CD4-positive, alpha-beta T cell treated with Interleukin-21 for 1 hour (primary cell): ENCODE measurements at places on chromosomes 1 and 21.
A peak's percentile ranks its signal among the peaks of the same experiment; 100 is the strongest.

DNA sequence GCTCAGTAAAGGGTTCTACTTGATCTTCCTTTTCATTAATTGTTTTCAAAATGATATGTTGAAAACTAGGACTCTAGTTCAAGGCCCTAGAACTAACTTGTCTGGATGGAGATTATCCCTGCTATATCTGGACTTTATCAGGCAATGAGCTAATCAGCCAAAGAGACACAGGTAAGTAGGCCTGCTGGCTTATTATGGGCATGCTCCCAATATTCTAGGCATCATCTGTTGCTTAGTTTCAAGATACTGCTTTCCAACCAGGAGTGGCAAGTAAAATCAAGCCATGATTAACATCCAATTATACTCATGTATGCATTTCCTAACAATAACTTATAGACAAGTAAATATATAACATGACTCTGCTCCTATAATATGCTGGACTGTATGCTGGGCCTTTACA lies 4.2 kb downstream of the DNASE2B start:
- no peak for DNase-seq

- DNase-seq, result no peak
Observed at GRCh38 chr21:38621132-38621531, 122.9 kb upstream of the ERG start.

GRCh38 chr1:247286134-247286670 lies 30.3 kb downstream of the VN1R5 start:
- DNase-seq, result no peak

- no peak for DNase-seq
Observed at GRCh38 chr1:113938192-113938591, 9.1 kb downstream of the HIPK1 start.

DNA sequence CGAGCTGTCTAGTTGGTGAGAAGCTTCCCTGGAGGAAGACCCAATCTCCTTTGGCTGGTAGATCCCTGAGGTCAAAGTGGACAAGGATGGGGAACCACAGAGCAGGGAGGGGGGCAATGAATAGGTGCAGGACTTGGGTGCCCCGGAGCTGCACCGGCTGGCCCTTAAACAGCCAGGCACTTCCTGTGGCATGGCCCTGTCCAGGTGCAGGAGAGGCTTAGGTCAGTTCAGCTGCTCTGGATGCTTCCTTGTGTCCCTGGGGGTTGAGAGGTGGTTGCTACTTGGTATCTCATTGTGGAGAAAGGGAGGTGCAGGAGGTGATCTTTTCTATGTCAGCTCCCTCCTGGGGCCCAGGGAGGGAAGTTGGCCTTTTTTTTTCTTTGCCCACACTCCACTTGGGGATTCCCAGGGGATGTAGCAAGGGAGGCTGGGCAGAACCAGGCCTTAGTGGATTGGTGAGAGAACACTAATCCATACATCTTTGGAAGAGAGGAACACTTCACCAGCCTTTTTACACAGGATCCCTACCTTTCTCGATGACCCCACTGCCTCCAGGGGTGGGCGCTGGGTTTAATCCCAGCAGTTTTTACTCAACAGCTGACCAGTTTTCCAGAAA lies 1.2 kb upstream of the ST3GAL3 start:
- no peak for DNase-seq

DNA sequence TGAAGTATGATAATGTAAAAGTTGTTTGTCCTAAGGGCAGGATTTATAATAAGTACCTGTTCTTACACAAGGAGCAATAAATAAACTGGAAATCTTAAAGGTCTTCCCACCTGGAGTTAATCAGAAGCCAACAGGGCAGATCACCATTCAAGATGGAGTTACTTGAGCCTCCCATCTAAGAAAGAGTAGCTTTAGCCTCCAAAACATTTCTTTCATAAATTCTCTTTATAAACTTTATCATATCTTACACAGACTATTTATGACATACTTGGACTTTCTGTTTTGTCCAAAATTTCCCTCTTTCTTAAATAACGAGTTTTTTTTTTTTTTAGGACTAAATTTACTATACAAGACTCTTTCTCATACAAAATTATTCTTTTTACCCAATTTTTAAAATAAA lies 18.5 kb downstream of the OR2T1 start:
- no peak for DNase-seq

- no peak for DNase-seq
Observed at GRCh38 chr1:2631136-2632050, 1.4 kb downstream of the MMEL1 start.

- DNase-seq, result no peak
Observed at GRCh38 chr1:169487133-169487532, 1.4 kb upstream of the SLC19A2 start.

DNA sequence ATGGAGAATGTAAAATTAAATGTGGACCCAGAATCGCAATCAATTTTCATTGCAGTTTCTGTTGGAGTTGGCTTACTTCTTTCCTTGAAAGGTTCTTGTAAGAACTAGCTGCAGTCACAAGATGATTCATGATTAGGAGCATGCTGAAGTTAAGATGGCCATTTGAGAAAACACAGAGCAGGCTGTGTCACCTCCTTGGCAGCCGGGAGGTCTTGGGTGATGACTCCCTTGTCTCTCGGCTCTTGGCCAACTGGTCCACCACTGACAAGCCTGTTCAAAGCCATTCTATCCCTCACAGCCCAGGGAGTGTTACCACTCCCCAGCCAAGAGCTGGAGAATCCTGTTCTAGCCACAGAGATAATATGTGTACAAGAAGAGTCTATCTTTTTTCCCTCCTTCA lies 40.6 kb downstream of the OPTC start:
- DNase-seq, result no peak

- no peak for DNase-seq
Observed at GRCh38 chr1:104182251-104182650, 432.6 kb downstream of the AMY1C start.

GRCh38 chr1:209619696-209620486 lies 32.3 kb downstream of the LAMB3 start:
- DNase-seq, result no peak

- DNase-seq, result no peak
Observed at GRCh38 chr1:206744683-206745082, 25.9 kb upstream of the IL19 start.

DNA sequence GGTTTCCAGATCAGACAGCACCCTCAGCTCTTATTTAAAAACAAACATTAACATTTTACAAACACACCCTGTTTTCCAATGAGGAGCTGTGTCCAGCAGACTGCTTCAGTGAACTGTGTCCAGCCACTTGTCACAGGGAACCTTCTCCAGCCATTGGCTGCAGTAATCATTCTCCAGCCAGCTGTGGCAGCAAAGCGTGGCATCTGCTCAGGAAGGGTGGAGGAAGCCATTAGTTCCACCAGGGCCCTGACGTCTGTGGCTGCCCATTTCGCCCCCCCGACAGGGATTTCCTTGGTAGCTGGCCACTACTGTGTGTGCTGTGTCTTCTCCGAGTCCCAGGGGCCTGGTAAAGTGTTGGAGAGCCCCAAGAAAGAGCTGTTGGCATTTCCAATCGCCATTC lies 62.9 kb upstream of the SELENON start:
- no peak for DNase-seq

DNA sequence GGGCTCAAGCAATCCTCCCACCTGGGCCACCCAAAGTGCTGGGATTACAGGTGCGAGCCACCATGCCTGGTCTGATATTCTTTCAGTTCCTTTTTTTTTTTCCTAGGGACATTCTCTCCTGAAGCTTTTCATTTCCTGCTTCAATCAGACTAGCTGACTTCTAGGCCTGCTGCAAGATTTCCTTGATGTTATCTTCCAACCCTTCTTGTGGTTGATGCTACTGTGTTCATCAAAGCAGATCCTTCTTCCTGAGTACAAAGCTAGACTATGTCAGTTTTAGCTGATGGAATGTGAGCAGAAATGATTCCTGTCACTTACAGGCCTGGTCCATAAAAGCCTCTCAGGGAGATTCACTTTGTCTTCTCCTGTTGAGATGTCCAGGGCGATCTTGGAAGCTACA lies 146.4 kb downstream of the CDC7 start:
- peak; percentile 11 for DNase-seq

DNA sequence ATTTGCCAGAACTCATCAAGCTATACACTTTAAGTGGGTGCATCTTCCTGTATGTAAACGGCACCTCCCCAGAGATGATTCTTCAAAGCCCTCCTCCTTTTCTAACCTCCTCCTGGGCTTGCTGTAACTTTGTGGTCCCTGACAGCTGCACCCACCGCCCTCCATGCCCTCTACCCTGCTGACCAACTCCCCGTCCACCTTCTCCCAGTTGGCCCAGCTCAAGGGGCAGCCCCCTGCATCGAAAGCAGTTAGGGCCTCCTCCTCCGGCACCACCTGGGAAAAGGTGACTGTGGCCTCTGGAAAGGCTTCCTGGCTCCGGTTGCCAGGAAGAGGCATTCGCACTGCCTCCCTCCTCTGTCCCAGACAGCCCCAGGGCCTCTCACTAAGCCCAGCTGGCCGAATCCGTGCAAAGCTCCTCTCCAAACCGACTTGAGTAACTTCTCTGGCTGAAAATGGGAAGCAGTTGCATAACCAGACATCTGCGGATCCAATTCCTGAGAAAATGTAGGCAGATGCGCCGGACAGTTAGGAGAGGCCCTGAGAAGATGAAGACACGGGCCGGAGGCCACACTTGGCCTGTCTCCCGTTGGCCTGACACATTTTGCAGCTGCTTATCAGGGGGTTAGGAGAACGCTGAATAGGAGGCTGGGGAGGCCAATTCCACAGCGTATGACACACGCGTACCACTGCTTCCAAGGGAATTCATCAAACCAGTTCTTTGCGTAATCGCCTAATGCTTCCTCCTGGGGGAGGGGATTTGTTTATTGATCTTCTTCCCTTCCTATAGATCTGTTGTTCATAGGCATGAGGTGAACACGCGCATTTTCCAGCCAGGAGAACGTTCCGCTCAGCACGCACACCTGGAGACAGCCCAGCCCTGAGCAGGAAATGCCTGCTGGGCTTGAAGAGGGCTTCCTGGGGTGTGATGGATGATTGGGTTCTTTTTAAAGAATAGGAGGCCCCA lies 48.7 kb upstream of the COL6A2 start:
- no peak for DNase-seq

GRCh38 chr1:221206076-221206475 lies 326.8 kb downstream of the HLX start:
- DNase-seq, result no peak

- DNase-seq, result peak; percentile 67
Observed at GRCh38 chr1:150578272-150579109, 919 bp downstream of the MCL1 start.

DNA sequence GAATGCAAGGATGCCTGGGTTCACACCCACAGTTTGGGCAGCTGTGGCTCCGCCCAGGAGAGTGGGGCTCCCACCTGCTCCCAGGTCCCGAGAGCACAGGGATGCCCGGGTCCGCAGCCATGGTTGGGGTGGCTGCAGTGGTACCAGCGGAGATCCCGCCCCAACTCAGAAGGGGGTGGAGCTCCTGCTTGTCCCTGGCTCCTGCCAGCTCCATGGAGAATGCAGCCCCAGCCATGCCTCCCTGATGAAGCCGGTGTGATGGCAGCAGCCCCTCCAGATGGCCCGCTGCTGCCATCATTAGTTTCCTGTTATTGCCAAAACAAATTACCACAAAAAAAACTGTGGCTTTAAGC lies 113.1 kb upstream of the RUNX3 start:
- DNase-seq, result no peak

- no peak for DNase-seq
Observed at GRCh38 chr21:42493109-42494060, 2.6 kb downstream of the RSPH1 start.

- DNase-seq, result no peak
Observed at GRCh38 chr1:27306892-27307761, 14.8 kb upstream of the TMEM222 start.

DNA sequence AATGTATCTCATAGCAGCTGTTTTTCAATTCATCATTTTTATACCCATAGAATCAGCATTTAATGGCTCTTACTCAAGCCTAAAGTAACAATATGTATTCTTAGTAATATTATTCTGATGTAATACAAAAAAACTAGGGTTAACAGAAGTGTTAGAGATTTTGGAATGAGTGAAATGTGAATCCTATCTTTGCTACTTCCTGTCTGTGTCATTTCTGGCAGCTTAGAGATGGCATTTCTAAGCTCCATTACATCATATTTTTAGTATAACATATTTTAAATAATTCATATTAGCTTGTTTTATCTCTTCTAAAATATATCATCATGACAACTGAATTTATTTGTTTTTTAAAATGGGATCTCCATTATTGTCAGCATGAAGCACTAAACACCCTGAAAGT lies 90.2 kb downstream of the LRRC7 start:
- DNase-seq, result no peak

DNA sequence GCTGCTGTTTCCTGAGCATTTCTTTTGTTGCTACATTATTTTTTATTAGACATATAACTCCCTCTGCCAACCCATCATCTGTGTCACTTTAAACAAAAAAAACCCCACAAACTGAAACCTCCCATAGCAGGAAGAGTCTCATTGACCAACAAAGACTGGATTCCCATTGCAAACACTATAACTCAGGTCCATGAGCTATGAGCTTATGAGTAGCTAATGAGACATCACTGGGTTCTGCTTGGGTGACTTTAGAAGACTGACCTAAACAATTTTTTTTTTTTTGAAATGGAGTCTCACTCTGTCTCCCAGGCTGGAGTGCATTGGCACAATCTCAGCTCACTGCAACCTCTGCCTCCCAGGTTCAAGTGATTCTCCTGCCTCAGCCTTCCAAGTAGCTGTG lies 212.8 kb downstream of the LTN1 start:
- no peak for DNase-seq

GRCh38 chr1:225877580-225877979 lies 4.6 kb downstream of the TMEM63A start:
- no peak for DNase-seq

DNA sequence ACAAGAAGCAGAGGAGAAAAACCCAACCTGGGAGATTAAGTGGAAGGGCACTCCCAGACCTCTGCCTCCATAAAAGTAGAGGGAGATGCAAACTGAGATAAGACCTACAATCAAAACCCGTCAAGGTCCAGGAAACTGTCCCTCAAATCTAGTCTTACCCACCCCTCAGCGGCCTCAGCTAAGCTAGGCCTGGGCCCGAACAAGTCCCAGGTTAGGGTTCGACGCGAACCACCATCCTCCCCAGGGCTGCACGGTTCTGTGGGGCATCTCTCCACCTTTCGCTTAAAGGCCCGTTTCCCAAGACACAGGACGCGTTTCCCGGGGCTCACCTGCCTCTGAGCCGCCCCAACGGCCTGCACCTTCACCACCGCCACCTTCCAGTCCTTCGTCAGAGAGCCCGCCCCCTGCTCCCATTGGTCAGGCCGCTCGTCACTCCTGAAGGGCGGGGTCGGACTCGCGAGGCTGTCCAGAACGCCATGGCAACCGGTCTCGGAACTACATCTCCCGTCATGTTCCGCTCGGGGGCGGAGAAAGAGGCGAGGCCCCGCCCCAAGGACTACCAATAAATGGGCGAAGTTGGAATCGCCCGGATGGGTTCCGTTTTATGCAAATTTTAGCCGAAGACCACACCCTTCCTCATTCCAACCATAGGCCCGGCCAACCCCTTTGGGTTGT lies at the start of gene CRYZL1:
Gene CRYZL1 (minus strand): TSS at position 390 of the 675 bp plus-strand sequence. CDS start 10,190 bp downstream, outside the sequence.
- peak; percentile 100 for DNase-seq

- DNase-seq, result no peak
Observed at GRCh38 chr1:66050123-66050522, 257.4 kb downstream of the PDE4B start.

GRCh38 chr1:231724876-231725647 lies 98.5 kb downstream of the DISC1 start:
- DNase-seq, result peak; percentile 2

- DNase-seq, result no peak
Observed at GRCh38 chr1:234683861-234684632, 74.1 kb upstream of the IRF2BP2 start.
